ENCODE measurements at places on chromosomes 5 and 9.

- no peak for DNase-seq
Measured at GRCh38 chr9:72255569-72255968, 106.3 kb downstream of the GDA start.

DNA sequence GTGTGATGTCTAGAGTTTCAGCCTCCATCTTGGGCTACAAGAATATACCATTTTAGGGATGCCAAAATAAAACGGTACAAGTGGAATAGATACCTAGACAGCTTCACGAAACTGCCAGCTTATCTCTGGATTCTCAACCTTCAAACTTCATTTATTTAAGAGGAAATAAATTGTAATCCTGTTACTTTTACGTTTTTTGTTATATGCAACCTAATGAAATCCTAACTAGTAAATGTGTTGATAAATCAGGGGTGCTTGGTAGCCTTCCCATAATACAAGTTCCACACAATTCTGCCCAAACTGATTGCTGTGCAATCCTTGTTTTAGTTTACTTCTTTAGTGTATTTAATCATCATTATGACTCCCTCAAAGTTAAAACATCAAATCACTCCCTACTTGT lies 75.5 kb downstream of the SSBP2 start:
- no peak for DNase-seq

DNA sequence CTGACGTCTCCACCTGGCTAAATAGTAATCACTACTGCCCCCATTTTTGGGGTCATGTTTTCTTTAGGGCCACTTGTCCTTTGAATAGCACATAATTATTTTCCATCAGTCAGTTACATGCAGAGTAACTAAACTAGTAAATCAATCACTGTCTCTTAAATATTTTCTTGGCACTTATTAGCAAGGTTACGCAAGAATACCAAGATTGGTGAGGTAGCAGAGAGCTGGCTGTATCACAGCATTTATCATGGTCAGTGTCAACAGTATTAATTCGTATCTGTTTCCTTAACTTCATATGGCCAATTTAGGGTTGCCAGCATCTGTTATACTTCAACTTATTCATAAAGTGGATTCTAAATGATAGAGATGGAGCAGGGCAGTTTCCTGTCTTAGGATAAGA lies 346.8 kb upstream of the FAM174A start:
- no peak for DNase-seq

- no peak for DNase-seq
Measured at GRCh38 chr5:1374030-1374678, 29.3 kb upstream of the CLPTM1L start.

GRCh38 chr9:99822806-99823591 lies 1.3 kb downstream of the NR4A3 start:
- peak; percentile 65 for DNase-seq

Measured in ELF-1 (cell line).